ENCODE measurements at places on chromosomes 4 and X. TPM values are rescaled to one million over a fixed set of nuclear protein-coding genes. Genes with fewer than 3 reads are reported as not detected.

Gene MAP7D2
- 1.3 TPM for total RNA-seq

Gene PRR27
- not detected for total RNA-seq

Gene CD40LG
- not detected for total RNA-seq

GRCh38 chr4:79147251-79147650 is 178.6 kb downstream of the NAA11 start:
- H3K27me3 ChIP-seq: no peaks in the 10 kb centered on the region
- DNase-seq: no peak
- no peaks in the 10 kb centered on the region for H3K36me3 ChIP-seq
- no peak overlapping the region for H3K27ac ChIP-seq

DNA sequence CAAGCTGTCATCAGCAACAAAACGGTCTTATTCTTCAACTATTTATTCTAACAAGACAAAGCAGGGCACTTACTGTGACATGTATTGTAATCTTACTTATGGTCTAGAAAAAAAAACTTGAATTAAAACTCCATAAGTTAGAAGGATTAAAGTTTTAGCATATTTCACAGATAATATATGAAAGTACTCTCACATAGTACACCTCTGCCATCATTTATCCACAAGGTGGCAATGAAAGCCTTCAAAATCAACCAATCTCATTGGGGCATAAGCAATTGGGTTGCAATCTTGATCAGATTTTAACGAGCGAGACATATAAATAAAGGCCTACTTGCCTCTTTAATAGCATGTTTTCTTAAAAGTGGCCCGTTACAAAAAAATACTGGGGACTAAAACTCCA is 1382.9 kb downstream of the FAM133A start:
- H3K4me3 ChIP-seq: no peak overlapping the region
- H3K27ac ChIP-seq: no peak overlapping the region
- no peaks in the 10 kb centered on the region for H3K36me3 ChIP-seq
- H3K27me3 ChIP-seq: no peaks in the 10 kb centered on the region
- DNase-seq: no peak

- no peaks in the 10 kb centered on the region for H3K36me3 ChIP-seq
- DNase-seq: no peak
- H3K4me1 ChIP-seq: no peaks in the 10 kb centered on the region
- no peak overlapping the region for H3K4me3 ChIP-seq
- H3K27ac ChIP-seq: no peak overlapping the region
Observed at GRCh38 chr4:137106733-137107132, 425.6 kb downstream of the PCDH18 start.

- no peaks in the 10 kb centered on the region for H3K36me3 ChIP-seq
- H3K27ac ChIP-seq: no peak overlapping the region
- no peak for DNase-seq
- H3K4me1 ChIP-seq: no peaks in the 10 kb centered on the region
Observed at GRCh38 chr4:177242651-177243286, 66.9 kb upstream of the NEIL3 start.

- DNase-seq: no peak
- no peaks in the 10 kb centered on the region for H3K36me3 ChIP-seq
- no peaks in the 10 kb centered on the region for H3K4me1 ChIP-seq
- no peak overlapping the region for H3K4me3 ChIP-seq
- no peak overlapping the region for H3K27ac ChIP-seq
Observed at GRCh38 chrX:123899701-123900100, 39.8 kb downstream of the XIAP start.

DNA sequence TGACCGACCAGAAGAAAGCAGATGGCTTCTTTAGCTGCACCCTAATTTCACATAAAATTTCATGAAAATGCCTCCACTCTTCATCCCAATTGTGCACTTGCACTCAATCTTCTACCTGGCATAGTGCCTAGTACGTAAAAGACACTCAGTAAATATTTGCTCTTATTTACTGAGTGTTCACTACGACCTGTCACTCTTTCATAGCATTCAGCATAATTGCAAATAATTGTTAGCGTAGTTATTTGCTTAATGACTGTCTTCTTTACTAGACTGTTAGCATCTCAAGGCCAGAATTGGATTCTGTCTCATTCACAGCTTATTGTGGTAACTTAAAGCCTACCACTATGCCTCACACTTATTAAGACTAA is 130.2 kb downstream of the ENOX2 start:
- no peaks in the 10 kb centered on the region for H3K27me3 ChIP-seq
- no peaks in the 10 kb centered on the region for H3K36me3 ChIP-seq
- H3K27ac ChIP-seq: no peak overlapping the region

DNA sequence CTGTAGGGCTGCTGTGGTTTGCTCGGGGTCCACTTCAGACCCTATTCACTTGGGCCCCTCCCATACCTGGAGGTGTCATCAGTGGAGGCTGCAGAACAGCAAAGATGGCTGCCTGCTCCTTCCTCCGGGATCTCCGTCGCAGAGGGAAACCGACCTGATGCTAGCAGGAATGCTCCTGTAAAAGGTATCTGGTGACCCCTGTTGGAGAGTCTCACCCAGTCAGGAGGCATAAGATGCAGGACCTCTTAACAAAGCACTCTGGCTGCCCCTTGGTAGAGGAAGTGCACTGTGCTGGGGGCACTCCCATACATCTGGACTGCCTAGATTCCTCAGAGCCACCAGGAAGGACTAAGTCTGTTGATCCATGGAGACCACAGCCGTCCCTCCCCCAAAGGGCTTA is 296.9 kb downstream of the GRID2 start:
- H3K27ac ChIP-seq: no peak overlapping the region
- no peaks in the 10 kb centered on the region for H3K27me3 ChIP-seq
- no peak for DNase-seq
- H3K4me1 ChIP-seq: no peaks in the 10 kb centered on the region
- H3K36me3 ChIP-seq: no peaks in the 10 kb centered on the region
- no peak overlapping the region for H3K4me3 ChIP-seq

GRCh38 chr4:70829492-70829891 is 10.2 kb downstream of the GRSF1 start:
- no peak overlapping the region for H3K27ac ChIP-seq
- peaks cover 5% of the 10 kb centered on the region for H3K36me3 ChIP-seq
- H3K27me3 ChIP-seq: no peaks in the 10 kb centered on the region
- H3K4me1 ChIP-seq: no peaks in the 10 kb centered on the region
- DNase-seq: no peak
- no peak overlapping the region for H3K4me3 ChIP-seq

GRCh38 chr4:141140391-141141200 is 7.3 kb upstream of the RNF150 start:
- no peaks in the 10 kb centered on the region for H3K27me3 ChIP-seq
- H3K27ac ChIP-seq: no peak overlapping the region
- DNase-seq: no peak
- no peak overlapping the region for H3K4me3 ChIP-seq
- no peaks in the 10 kb centered on the region for H3K4me1 ChIP-seq
